Aorta (tissue), 5 donors: ENCODE measurements at places on chromosomes 11 and 22.

GRCh38 chr11:18778468-18778867 lies 13.1 kb downstream of the PTPN5 start:
- no peak for DNase-seq

DNA sequence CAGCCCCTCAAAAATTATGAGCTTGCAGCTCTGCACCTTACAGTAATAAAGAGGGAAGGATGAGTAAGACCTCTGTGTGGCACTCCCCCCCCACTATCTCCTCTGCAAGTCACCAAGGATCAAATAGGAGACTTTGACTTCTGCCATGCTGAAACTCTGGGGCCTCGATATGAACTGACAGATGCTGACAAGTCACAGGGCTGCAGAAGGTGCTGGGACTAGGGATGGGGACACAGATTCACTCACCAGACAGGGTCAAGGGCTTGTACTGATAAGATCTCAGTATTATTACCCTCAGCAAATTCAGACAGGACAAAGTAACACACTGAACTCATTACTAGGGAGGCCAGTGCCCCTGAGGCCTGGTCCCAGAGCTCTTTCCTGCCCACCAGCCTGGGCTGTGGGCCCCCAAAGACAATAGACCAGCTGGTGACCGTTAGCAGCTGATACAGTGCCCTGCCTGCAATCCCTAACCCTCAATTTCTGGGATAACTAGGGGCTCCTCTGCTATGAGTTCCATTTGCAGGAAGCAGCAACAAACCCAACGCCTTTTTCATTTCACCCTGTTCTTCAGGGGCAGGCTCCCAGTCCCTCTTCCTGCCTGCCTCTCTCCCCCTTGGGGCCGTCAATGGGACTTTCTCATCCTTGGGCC lies 20.1 kb downstream of the TMPRSS13 start:
- DNase-seq = no peak

- peak; percentile 77 for DNase-seq
Measured at GRCh38 chr11:66081505-66081904, 11.4 kb downstream of the PACS1 start.

DNA sequence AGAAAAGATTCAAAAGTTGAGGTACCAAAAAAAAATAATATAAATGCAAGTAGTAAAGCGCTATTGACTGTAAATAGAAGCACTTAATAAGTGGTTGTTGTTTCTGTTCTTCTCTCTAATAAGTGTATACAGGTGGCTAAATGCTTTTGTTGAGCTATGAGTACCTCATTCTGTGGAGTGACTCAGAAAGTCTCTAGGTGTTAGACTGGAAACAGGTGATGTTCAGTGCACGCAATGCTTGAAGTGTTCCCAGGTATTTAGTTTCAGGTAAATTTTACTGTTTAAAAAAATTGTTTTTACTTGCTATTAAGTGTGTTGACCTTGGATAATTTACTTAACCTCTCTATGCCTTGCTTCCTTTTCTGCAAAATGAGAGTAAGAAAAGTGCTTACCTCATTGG lies 24.2 kb downstream of the POU2AF3 start:
- no peak for DNase-seq

GRCh38 chr22:17334059-17334458 lies 35.2 kb upstream of the CECR2 start:
- no peak for DNase-seq

GRCh38 chr11:65115361-65116082 lies 2.0 kb downstream of the ZNHIT2 start:
- no peak for DNase-seq

DNA sequence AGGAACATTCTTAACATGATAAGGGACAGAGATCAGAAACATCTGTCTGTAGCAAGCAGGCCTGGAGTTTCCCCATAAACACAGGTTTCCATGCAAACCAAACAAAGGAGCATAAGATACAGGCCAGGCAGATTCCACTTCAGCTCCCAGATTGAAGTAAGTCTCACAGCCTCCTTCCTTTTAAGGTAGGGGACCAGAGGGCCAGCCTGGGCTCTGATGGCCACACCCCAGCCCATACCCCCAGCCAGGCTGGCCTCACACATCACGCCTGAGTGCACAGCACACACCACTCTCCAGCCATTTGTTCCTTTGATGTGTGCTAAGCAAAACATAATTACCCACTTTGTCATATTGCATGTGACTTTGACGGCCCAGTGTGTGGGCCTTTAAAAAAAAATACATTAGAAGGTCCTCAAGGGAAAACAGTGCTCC lies 518.7 kb downstream of the NTM start:
- no peak for DNase-seq

- peak; percentile 73 for DNase-seq
Measured at GRCh38 chr11:75432911-75433321, at the start of gene KLHL35. Gene KLHL35 (minus strand): TSS chr11:75433203. CDS start chr11:75430629, 2,574 bp downstream.

- no peak for DNase-seq
Measured at GRCh38 chr11:36127550-36127949, 161.7 kb downstream of the COMMD9 start.

GRCh38 chr22:19809741-19810140 lies 44.9 kb downstream of the GNB1L start:
- no peak for DNase-seq

- no peak for DNase-seq
Measured at GRCh38 chr22:38026130-38027111, 30.8 kb upstream of the PICK1 start.

GRCh38 chr11:101476191-101476590 lies 107.6 kb downstream of the TRPC6 start:
- no peak for DNase-seq

DNA sequence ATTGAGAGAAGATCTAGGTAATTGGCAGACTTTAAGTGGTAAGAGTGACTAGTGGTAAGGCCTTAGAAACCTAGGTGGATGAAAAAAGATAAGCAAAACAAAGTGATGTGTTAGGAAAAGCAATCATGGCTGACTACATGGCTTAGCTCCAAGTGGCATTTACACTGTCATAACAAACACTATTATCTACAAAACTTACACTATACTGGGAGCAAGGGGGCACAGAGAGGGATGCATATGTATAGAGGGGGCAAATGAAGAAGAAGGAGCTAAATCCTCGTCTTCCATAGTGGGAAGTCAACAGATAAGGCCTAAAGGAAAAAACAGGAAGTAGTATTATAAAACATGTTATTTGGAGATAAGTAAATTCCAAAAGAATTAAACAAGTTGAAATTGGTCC lies 32.5 kb downstream of the ADORA2A start:
- DNase-seq = no peak

DNA sequence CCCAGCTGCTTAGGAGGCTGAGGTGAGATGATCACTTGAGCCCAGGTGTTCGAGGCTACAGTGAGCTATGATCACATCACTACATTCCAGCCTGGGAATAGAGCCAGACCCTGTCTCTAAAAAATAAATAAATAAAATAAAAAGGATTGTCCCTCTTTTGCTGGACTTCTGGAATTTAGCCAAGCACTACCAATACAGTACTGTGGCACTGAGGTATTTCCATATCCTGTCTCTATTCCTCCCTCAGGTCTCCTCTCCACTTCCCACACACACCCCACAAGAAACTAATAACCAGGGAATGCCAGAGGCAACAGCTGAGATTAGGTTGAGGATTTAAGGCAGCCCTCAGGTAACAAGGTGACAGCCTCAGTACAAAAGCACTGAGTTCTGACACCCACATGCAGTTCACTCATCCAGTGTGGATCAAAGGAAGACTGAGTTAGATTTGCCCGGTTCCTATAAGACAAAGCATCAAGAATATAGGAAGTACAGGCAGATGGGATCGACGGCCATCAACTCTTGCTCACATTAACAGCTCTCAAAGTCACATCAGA lies 4.5 kb upstream of the PPP2R1B start:
- no peak for DNase-seq

DNA sequence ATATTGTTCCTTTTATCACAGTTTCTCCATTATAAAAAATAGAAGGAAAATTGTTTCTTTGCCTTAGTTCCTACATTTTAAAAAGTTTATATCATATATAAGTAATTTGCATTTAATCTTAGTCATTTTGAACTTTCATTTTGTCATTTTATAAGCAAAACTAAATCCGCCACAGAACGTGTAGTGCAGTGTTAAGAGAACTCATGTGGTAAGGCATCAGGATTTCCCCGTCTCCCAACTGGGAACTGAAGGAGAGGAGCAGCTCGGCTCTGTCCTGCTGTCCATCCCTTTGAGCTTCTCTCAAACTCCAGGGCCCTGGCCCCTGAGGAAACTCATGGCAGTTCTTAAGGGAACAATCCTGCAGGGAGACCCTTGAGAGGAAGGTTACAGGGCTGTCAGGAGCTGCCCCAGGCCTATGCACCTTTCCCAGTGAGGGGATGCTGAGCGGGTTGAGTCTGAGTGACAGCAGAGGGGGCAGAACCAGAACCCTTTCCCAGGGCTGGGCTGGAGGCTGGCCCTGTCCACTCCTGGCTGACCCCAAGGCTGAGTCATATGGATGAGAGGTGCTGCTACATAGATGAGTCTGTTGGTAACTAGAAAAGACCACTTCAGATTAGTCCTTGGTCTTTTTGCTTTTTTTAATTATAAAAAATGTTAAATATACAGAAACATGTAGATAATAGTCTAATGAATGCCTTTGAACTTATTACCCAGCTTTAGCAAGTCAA lies 333.1 kb downstream of the TBC1D22A start:
- no peak for DNase-seq

DNA sequence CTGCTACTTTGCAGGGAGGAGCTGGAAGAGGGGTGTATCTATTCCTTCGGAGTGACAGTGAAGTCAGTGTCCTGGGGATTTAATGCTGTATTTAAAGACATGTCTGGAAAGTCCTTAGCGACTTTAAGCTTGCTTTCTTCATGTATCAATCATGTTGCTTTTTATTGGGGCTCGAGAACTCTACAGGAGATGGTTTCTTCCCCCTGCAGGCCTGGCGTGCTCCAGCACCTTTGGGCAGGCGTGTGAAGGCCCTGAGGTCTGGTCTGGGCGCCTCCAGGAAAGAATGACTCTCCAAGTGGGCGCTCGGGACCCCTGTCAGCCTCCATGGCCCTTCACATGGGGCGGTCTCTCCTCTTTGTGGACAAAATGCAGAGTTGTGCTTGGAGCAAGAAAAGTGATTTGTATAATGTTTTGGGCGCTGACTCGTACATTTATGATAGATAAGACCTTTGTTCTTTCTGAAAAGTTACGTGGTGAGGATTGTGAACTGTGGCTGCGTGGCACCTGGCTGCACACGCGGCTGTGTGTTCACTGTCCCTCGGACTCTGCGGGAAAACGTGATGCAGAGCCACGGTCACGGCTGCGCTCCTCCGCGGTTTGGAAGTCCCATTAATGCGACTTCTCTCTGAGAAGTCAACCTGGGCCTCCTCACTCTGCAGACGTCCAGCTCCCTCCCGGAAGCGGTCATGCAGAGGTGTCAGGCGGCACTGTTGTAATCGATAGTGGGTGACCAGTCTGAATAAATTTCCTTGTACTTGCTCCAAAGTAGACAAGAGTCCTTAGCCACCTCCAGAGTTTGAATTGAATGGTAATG lies 282.5 kb downstream of the TBC1D22A start:
- DNase-seq = peak; percentile 62

DNA sequence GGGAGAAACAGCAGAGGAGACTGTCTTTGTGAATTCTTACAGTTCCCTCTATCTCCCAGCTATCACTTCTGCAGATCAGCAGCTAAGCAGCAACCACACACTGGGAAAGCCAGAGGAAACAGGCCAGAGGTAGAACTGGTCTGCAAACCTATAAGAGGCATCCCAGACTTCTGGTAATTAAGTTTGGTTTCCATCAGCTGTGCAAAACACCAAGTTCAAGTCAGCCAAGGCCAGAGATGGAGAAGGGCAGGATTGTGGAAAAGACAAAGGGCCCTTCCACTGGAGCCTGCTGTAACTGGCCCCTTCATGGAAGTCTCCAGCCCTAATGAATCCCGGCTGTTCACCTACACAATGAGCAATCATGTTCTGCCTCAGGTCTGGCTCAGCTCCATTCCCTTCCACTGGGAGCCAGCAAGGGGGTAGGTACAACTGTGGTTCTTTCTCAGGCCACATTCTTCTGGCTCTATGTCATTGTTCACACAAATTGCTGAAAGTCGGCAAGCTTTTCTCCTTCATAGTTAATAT lies 4.6 kb upstream of the PAMR1 start:
- peak; percentile 69 for DNase-seq

DNA sequence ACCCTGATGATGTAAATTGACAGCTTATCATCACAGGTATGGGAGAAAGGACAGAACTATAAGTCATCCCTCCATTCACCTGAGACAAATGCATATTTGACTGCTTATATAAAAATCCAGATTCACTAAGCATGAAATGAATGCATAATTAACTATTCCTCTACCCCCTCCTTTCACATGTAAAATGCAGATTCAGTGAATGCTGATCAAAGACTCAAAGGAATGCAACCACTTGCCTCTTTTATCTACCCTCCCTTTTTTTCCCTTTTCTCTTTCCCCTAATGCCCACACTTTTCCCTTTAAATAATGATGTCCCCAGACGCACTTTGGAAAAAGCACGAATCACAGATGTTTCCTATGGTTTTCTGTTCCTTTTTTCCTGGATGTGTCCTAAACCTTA lies 4.5 kb upstream of the PLAAT4 start:
- DNase-seq = no peak
